ENCODE measurements at places on chromosomes 12 and 14. TPM values are rescaled to one million over a fixed set of nuclear protein-coding genes. Genes with fewer than 3 reads are reported as not detected.

Gene KLRG1
- total RNA-seq = 5.6 TPM

Gene MGAT4C
- 2.3 TPM for total RNA-seq

Gene SOAT2
- 0.12 TPM for total RNA-seq

- DNase-seq = no peak
These were observed 191.5 kb downstream of the NTF3 start for GRCh38 chr12:5623411-5623810.

- DNase-seq = no peak
These were observed 247.1 kb upstream of the SRRM4 start for GRCh38 chr12:118734266-118734665.

GRCh38 chr12:45695035-45695434, 34.5 kb upstream of the ARID2 start:
- no peak for DNase-seq

- no peak for DNase-seq
These were observed 45.2 kb downstream of the WDHD1 start for GRCh38 chr14:54981698-54982097.

DNA sequence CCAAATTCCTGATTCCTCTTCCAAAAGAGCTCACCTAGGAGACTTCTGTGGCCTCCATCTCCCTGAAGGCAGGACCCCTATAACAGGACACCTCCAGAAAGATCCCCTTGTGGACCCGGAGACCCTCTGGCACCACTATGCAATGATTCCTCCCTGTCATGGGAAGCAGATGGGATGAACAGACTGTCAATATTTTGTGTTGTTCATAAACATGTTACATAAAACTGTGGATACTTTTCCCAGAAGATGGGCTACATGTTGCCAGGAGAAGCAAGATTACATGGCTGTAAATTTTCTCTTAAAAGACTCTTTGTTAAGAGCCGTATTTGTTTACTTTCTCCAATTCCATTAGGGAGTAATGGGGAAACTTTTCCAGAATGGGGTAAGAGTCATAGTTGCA, 52.1 kb downstream of the TUNAR start:
- DNase-seq = no peak

DNA sequence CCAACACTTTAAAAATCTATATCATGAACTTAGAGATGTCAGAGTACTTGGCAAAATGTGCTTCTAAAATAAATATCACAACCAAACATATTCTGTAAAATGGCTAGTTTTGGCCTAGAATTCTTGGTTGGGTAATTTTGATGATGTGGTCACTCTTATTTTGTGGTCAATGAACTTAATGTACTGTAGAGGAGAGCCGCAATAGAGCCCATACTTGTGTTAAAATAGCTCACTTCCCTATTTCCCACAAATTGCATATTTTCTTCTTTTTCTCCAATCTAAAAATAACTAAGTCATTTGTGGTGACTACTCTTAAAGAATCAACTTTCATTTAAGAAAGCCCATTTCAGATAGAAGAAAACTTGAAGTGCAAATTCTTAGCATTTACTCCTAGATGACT, 619.4 kb downstream of the CCER1 start:
- DNase-seq = no peak

- no peak for DNase-seq
These were observed 122.5 kb downstream of the DAD1 start for GRCh38 chr14:22466491-22466890.

DNA sequence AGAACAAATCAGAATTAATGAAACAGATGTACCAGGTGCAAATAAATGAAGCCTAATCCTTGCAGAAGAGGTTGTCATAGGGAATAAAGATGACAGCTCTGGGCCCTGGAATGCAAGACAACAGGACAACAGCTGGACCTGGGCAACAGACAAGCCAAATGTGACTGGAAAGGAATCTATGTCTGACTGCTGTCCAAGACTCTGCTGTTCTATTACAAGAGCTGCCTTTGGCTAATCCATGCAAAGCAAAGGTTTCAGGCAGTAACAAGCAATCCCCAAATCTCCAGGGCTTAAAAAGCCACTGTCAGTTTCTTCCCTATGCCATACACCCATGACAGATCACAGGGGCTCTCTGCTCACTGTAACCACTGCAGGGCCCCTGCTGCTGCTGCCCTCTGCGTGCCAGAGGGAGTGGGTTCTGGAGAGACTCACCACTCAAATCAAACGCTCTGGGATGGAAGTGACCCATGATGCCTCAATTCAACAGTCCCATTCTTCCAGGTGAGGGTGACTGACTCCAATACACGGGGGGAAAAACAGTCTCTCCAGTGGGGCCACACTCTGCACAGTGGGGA, 218.9 kb upstream of the SFSWAP start:
- no peak for DNase-seq
